ENCODE measurements at places on chromosomes 11 and 22. TPM values are rescaled to one million over a fixed set of nuclear protein-coding genes. Genes with fewer than 3 reads are reported as not detected.

Gene MTFP1
- total RNA-seq = 0.98 TPM

Gene NDUFA6
- total RNA-seq = 32.7 TPM

Gene YPEL1
- 73.5 TPM for total RNA-seq

Gene RASD2
- total RNA-seq = 1.7 TPM

Gene PLET1
- total RNA-seq = not detected

Gene VWA5A
- total RNA-seq = 3.9 TPM

Gene PUS3
- 9.3 TPM for total RNA-seq

Gene SLC22A25
- total RNA-seq = under 0.01 TPM

Gene GNAZ
- 124 TPM for total RNA-seq

Gene PRRG4
- under 0.01 TPM for total RNA-seq

Gene AIFM3
- total RNA-seq = 2.5 TPM

Gene OR51B2
- 0.49 TPM for total RNA-seq

Gene POU2AF2
- total RNA-seq = not detected

Gene KCNQ1
- 0.49 TPM for total RNA-seq

Gene FGF4
- not detected for total RNA-seq

Data from temporal lobe (tissue), 4 donors.